Left ventricle myocardium inferior (tissue), 1 donor: ENCODE measurements at places on chromosomes 6 and 20. TPM values are rescaled to one million over a fixed set of nuclear protein-coding genes. Genes with fewer than 3 reads are reported as not detected.

DNA sequence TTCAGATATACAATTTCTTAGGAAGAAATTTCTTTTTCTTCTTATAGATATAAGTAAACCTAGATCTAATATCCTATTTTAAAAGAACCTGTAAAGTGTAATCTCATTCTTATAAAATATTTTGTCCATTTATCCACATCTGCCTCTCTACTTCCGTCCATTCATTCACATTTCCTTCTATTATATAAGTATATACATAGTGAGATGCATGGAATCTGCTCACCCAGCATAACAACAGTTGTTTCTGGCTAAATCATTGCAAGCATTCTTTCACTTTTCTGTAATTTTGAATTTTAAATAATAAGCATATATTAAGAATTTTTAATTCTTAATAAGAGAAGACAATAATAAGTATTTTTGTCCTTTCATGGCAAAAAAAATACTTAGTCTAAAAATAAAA is 45.4 kb downstream of the CEP162 start:
- no peak overlapping the region for H3K4me3 ChIP-seq
- H3K27me3 ChIP-seq, result no peaks in the 10 kb centered on the region
- H3K36me3 ChIP-seq, result peaks cover 23% of the 10 kb centered on the region

DNA sequence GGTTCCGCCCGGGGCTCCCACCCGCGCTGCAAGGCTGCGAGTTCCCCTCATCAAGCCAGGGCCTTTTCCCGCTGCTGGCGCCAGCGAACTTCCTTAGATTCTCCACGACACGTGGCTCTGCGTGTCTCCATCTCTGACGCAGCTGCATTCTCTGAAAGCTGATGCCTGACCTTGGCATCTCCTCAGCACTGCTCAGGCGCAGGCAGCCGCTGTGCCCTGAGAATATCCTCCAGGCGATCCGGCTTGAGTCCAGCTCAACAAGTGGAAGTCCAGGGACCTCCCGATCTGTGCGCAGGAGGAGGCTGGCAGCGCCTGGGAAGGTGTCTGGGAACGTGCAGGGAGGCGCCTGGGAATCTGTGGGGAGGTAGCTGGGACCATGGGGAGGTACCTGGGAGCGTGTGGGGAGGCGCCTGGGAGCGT is 171.2 kb upstream of the THBS2 start:
- no peak for DNase-seq
- H3K27me3 ChIP-seq, result peaks cover 57% of the 10 kb centered on the region
- H3K4me1 ChIP-seq, result peaks cover 8% of the 10 kb centered on the region
- H3K27ac ChIP-seq, result no peak overlapping the region
- H3K4me3 ChIP-seq, result peak overlapping the region; percentile 2

- no peaks in the 10 kb centered on the region for H3K36me3 ChIP-seq
- no peak overlapping the region for H3K27ac ChIP-seq
- DNase-seq, result no peak
- no peak overlapping the region for H3K4me3 ChIP-seq
- H3K4me1 ChIP-seq, result peaks cover 10% of the 10 kb centered on the region
Observed at GRCh38 chr6:39347206-39347605, 24.7 kb upstream of the KCNK16 start.

DNA sequence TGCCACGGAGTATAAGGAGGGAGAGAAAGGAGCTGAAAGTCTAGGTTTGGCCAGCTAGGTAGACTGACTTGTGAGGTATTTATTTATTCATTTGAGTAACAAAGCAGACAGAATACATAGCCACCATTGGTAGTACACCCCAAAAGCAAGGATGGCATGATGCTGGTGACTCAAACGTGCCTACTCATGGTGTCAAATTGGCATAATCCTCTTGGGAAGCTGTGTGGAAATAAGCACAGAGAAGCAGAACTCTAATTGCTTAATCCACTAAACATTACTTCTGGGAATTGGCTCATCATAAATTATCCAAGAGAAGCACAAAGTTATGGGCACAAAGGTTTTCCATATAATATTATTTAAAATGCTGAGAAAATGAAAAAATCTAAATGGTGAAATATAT is 2.5 kb downstream of the DEFB132 start:
- H3K4me3 ChIP-seq, result no peak overlapping the region
- H3K27me3 ChIP-seq, result peaks cover 14% of the 10 kb centered on the region
- H3K4me1 ChIP-seq, result no peaks in the 10 kb centered on the region

DNA sequence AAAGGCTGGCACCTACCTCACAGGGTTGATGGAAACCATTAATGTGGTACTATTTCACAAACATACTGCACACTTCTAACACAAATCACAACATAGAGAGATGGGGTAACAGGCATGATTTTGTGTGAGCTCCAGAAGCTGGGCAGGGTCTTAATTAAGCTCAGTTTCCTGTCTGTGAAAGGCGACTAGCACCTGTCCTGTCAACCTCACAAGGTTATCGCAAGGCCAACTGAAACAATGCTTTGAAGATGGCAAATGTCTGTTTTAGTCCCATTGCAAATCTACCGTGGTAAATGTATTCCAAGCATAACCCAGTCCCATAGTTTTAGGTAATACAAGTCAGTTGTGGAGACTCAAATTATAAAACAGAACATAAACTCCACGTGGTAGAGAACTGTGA is 1.3 kb upstream of the PLEKHG1 start:
- H3K36me3 ChIP-seq, result no peaks in the 10 kb centered on the region
- H3K4me1 ChIP-seq, result peaks cover 27% of the 10 kb centered on the region
- peaks cover 12% of the 10 kb centered on the region for H3K27me3 ChIP-seq
- DNase-seq, result no peak
- no peak overlapping the region for H3K27ac ChIP-seq
- no peak overlapping the region for H3K4me3 ChIP-seq

- peaks cover 4% of the 10 kb centered on the region for H3K4me1 ChIP-seq
- H3K27ac ChIP-seq, result no peak overlapping the region
- no peak for DNase-seq
- H3K36me3 ChIP-seq, result peaks cover 82% of the 10 kb centered on the region
Observed at GRCh38 chr6:87518453-87518852, 45.7 kb downstream of the SLC35A1 start.

DNA sequence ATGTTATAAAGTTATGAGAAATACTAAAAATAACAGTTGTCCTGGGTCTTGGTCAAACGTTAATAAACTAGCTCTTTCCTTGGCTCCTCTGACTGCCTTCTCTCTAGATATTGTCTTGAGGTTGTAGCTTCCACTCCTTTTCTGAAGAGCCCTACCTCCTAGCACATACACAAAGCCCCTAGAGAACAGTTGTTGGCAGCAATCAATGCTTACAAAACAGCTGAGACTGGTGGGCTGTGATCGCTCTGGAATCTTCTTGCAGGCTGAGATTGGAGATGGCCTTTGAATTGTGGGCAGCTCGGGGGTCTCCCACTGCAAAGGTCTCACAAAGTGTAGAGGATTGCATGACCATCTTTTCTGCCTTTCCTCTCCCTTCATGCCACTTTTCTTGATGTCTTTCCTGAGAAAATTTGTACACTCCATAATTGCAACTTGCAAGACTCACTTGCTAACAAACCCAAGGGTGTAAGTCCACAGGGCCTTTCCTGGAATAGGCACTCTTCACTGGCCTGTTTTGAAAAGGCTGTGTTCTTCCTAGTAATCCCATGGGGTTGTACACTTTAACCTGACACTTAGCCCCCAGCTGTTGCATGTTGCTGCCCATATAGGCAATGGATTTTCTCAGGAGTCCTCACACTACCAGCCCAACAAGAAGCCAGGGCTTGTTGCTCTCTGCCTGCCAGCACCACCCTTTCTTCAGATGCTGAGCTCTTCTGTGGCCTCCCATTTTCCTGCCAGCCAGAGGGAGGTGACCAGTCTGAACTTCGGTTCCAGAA is 99.9 kb downstream of the TCP11 start:
- H3K4me1 ChIP-seq, result peaks cover 94% of the 10 kb centered on the region
- DNase-seq, result no peak
- H3K4me3 ChIP-seq, result no peak overlapping the region
- H3K36me3 ChIP-seq, result peaks cover 16% of the 10 kb centered on the region

DNA sequence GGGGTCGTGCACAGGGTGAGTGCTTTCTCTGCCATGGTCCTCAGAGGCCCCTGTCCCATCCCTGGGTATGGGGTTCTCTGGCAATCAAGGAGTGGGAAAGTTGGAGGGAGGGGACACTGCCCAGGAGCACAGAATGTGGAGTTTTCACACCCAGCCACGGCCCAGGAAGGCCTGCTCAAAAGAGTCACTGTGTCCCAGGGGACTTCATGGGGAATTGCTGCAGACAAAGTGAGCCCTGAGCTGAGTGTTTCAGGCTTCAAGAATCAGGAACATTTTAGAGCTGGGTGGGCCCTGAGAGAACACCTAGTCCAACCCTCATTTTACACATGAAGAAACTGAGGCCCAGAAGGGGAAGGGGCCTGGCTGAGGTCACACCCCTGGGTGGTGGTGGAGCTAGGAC is 5.7 kb downstream of the MAPK13 start:
- peaks cover 56% of the 10 kb centered on the region for H3K27me3 ChIP-seq
- no peak overlapping the region for H3K4me3 ChIP-seq

GRCh38 chr20:8148501-8148900 is 16.4 kb downstream of the PLCB1 start:
- DNase-seq, result no peak
- peaks cover 75% of the 10 kb centered on the region for H3K4me1 ChIP-seq
- no peak overlapping the region for H3K4me3 ChIP-seq
- H3K27me3 ChIP-seq, result no peaks in the 10 kb centered on the region
- H3K36me3 ChIP-seq, result no peaks in the 10 kb centered on the region

GRCh38 chr20:24828992-24829648 is 119.9 kb upstream of the CST7 start:
- H3K4me1 ChIP-seq, result no peaks in the 10 kb centered on the region
- H3K27ac ChIP-seq, result no peak overlapping the region
- no peak overlapping the region for H3K4me3 ChIP-seq
- no peak for DNase-seq
- H3K36me3 ChIP-seq, result no peaks in the 10 kb centered on the region
- peaks cover 33% of the 10 kb centered on the region for H3K27me3 ChIP-seq

- no peaks in the 10 kb centered on the region for H3K27me3 ChIP-seq
- no peak for DNase-seq
- H3K4me1 ChIP-seq, result peaks cover 70% of the 10 kb centered on the region
- H3K4me3 ChIP-seq, result no peak overlapping the region
- H3K36me3 ChIP-seq, result no peaks in the 10 kb centered on the region
Observed at GRCh38 chr6:157848693-157849092, 25.6 kb downstream of the SNX9 start.

GRCh38 chr6:32146287-32146686 is 5.5 kb downstream of the PRRT1 start:
- H3K27me3 ChIP-seq, result peaks cover 47% of the 10 kb centered on the region
- H3K4me1 ChIP-seq, result no peaks in the 10 kb centered on the region
- H3K4me3 ChIP-seq, result no peak overlapping the region
- DNase-seq, result no peak
- no peak overlapping the region for H3K27ac ChIP-seq

- no peak overlapping the region for H3K4me3 ChIP-seq
- no peaks in the 10 kb centered on the region for H3K27me3 ChIP-seq
- no peaks in the 10 kb centered on the region for H3K36me3 ChIP-seq
- no peak overlapping the region for H3K27ac ChIP-seq
- no peaks in the 10 kb centered on the region for H3K4me1 ChIP-seq
- no peak for DNase-seq
Observed at GRCh38 chr6:112357791-112358190, 10.7 kb downstream of the RFPL4B start.

- H3K36me3 ChIP-seq, result no peaks in the 10 kb centered on the region
- H3K27ac ChIP-seq, result no peak overlapping the region
- peaks cover under 1% of the 10 kb centered on the region for H3K27me3 ChIP-seq
- no peak for DNase-seq
Observed at GRCh38 chr20:40462566-40462965, 226.5 kb downstream of the MAFB start.

- DNase-seq, result no peak
- no peaks in the 10 kb centered on the region for H3K4me1 ChIP-seq
- H3K4me3 ChIP-seq, result no peak overlapping the region
- peaks cover 64% of the 10 kb centered on the region for H3K27me3 ChIP-seq
Observed at GRCh38 chr20:61829526-61829925, 236.2 kb downstream of the TAF4 start.

DNA sequence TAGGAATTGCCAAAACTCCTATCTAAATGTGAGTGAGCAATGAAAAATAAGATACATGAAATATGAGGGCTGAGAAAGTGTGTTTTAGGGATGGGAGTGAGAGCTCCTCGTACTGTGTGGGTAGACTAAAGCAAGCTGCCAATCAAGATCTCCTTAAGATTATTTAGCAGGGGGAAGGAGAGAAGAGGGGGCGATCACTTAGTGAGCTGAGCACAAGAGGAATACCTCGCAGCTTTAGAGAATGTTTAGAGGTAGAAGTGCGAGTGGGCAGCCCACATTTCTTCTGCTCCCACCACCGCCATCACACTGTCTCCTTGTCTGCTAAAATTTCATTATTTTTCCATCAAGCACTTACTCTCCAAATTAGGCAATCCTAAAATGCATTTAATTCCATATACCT is 312.6 kb downstream of the ALDH8A1 start:
- H3K4me3 ChIP-seq, result no peak overlapping the region
- H3K36me3 ChIP-seq, result no peaks in the 10 kb centered on the region
- no peak for DNase-seq
- H3K27ac ChIP-seq, result no peak overlapping the region

GRCh38 chr6:167446046-167446445 is 121.2 kb downstream of the TTLL2 start:
- H3K27me3 ChIP-seq, result no peaks in the 10 kb centered on the region
- H3K36me3 ChIP-seq, result no peaks in the 10 kb centered on the region
- no peak overlapping the region for H3K4me3 ChIP-seq
- H3K4me1 ChIP-seq, result peaks cover 9% of the 10 kb centered on the region
- no peak overlapping the region for H3K27ac ChIP-seq

- no peak for DNase-seq
- peaks cover 12% of the 10 kb centered on the region for H3K4me1 ChIP-seq
- no peaks in the 10 kb centered on the region for H3K36me3 ChIP-seq
- H3K27ac ChIP-seq, result no peak overlapping the region
Observed at GRCh38 chr6:150068151-150068550, 770 bp downstream of the ULBP3 start.

DNA sequence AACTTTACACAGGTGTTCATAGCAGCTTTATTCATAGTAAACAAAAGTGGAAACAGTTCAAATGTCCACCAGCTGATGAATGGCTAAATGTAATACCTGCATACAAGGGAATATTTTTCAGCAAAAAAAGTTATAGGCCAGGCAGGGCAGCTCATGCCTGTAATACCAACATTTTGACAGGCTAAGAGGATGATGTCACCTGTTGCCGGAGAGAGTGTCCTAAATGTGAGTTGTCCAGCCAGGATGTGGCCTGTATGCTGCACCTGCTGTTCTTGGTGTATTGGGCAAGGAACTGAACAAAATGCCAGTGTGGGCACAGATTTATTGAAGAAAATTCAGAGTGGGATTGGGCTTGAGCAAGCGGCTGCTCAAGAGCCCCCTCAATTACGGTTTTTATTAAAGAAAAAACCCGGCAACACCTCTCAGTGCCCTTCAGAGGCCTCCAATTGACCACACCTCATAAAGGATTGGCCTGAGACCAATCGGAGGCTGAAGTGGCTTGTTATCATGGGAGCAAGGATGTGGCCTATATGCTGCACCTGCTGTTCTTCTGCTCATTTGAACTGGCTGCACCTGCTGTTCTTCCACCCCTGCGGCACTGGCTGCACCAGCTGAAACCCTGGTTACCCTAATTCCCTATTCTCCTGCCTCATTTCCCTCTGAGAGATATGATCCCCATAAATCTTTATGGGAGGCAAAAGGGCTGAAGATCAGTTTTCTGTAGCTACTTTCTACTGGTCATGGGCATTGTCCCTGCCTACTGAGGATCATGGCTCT is 164.3 kb upstream of the PROKR2 start:
- H3K27ac ChIP-seq, result no peak overlapping the region
- H3K36me3 ChIP-seq, result no peaks in the 10 kb centered on the region
- peaks cover 15% of the 10 kb centered on the region for H3K27me3 ChIP-seq
- H3K4me1 ChIP-seq, result no peaks in the 10 kb centered on the region
- no peak for DNase-seq

The FAXC gene
- total RNA-seq, result 0.49 TPM

The IRAK1BP1 gene
- 4.7 TPM for total RNA-seq

The ENPP4 gene
- 21.9 TPM for total RNA-seq

The KIFC1 gene
- 0.49 TPM for total RNA-seq

The PEDS1 gene
- total RNA-seq, result 17.3 TPM

The PBX2 gene
- 36.5 TPM for total RNA-seq

The CRISP2 gene
- total RNA-seq, result not detected

The MYH7B gene
- total RNA-seq, result 253 TPM

The REPS1 gene
- total RNA-seq, result 30.6 TPM

The GHRH gene
- total RNA-seq, result 0.93 TPM
